ENCODE measurements at places on chromosomes 2 and 18. TPM values are rescaled to one million over a fixed set of nuclear protein-coding genes. Genes with fewer than 3 reads are reported as not detected.

GRCh38 chr2:107992069-107992468 lies 5.7 kb downstream of the SLC5A7 start:
- DNase-seq = no peak

- DNase-seq = no peak
These were observed 19.2 kb upstream of the ASB1 start for GRCh38 chr2:238407566-238407965.

- DNase-seq = no peak
These were observed 981 bp downstream of the RAMP1 start for GRCh38 chr2:237860273-237860935.

DNA sequence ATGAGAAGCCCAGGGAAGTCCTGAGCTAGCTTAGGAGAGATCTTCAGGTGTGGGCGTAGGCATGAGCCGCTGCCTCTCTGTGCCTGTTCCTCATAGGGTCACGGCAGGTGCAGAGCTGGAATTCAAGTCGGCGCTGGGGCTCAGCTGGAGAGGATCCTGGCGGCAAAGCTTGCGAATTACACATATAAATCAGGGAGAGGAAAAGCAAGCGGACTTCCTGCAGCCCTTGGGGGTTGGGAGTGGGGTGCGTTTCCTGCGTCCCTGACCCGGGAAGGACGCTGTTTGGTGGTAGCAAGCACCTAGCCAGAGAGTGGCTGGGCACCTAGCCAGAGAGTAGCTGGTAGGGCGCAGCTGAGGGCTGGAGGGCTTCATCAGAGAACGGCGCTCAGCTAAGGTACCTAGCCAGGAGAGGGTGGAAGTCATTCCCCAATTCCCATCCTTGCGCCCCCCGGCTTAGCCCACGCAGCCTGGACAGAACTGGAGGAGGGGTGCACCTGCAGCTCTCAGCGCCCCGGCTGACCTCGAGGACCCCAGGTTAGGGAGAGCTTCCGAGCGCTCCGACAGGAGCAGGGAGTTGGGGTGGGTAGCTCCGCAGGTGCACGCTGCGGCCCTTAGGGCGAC lies 459 bp upstream of the EFR3B start:
- no peak for DNase-seq

- no peak for DNase-seq
These were observed 241.6 kb upstream of the RAB6C start for GRCh38 chr2:129737660-129738527.

- no peak for DNase-seq
These were observed 65.6 kb upstream of the STON1 start for GRCh38 chr2:48464264-48464795.

GRCh38 chr2:106189325-106189724 lies 4.8 kb downstream of the UXS1 start:
- DNase-seq = no peak

DNA sequence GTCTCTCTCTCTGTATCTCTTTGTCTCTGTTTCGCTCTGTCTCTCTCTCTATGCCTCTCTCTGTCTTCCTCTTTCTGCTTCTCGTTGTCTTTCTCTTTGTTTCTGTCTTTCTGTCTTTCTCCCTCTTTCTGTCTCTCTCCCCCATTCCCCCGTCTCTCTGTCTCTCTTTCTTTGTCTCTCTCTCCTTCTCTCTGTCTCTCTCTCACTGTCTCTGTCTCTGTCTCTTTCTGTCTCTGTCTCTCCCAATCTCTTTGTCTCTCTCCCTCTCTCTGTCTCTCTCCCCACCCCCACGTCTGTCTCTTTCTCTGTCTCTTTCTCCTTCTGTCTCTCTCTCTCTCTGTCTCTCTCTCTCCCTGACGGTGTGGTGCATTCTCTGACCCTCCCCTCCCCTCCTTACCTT lies 71.9 kb upstream of the ZNF516 start:
- no peak for DNase-seq

DNA sequence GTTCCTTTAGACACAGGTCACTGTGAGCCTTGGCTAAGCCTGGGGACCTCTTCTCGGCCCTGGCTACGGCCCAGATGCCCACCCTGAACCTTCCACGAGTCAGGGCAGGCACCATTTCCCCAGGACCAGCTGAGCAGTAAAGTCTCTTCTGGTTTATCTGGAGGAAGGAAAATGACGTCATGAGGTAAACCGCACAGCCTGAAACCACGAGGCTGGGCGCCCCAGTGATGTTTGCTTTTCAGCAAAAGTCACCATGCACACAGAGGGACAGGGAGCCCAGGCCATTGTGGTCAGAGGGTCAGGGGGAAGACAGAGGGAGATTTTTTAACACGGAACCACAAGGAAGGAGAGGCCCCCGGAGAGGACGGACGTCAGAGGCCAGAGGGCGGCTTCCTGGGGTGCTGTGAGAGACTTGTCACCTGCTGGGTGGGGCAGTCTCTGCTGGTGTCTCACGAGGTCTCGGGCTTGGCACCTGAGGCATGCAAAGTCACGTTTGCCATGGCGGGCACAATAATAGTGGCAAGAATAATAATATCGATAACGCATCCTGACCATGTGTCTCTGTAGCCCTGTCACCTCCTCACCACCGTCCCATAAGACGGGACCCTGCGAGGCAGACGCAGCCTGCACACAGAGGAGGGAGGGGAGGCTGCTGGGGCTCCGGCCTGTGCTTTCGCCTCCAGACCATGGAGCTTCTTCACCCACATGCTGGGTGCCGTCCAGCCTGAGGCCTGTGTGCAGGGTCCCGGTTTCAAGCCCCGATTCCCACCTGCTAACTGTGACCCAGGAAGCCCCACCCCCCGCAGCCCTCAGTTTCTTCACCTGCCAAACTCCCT lies 33.2 kb upstream of the FOSL2 start:
- DNase-seq = peak; percentile 78

DNA sequence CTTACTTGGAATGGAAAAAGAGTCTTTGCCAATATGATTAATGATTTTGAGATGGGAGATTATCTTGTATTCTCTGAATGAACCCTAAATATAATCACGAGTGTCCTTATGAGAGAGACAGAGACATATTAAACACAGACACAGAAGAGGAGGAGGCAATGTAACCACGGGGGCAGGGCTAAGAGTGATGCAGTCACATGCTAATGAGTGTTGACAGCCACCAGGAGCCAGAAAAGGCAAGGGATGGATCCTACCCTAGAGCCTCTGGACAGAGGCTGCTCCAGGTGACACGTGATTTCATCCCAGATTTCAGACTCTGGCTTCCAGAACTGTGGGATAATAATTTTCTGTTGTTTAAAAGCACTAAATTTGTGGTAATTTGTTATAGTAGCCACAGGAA lies 679.6 kb downstream of the MBD2 start:
- no peak for DNase-seq

GRCh38 chr2:40325116-40325515 lies 126.8 kb downstream of the SLC8A1 start:
- no peak for DNase-seq

DNA sequence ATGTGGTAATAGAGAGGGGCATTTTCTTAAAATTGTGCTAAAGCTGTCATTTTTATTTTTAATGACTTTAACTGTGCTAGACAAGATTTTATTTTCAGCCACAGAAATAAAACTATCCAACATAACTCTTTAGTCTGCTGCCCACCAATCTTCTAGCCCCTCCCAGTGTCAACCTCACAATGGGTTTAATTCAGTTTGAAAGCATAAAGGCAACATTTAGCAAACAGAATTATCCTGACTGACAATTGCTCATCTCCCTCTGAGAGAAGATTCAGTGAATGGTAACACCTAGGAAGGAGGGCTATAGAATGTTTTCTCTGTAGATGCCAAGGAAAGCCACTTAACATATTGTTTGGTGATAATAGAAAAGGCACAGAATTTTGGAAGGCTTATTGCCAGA lies 5.2 kb downstream of the ERMN start:
- no peak for DNase-seq

DNA sequence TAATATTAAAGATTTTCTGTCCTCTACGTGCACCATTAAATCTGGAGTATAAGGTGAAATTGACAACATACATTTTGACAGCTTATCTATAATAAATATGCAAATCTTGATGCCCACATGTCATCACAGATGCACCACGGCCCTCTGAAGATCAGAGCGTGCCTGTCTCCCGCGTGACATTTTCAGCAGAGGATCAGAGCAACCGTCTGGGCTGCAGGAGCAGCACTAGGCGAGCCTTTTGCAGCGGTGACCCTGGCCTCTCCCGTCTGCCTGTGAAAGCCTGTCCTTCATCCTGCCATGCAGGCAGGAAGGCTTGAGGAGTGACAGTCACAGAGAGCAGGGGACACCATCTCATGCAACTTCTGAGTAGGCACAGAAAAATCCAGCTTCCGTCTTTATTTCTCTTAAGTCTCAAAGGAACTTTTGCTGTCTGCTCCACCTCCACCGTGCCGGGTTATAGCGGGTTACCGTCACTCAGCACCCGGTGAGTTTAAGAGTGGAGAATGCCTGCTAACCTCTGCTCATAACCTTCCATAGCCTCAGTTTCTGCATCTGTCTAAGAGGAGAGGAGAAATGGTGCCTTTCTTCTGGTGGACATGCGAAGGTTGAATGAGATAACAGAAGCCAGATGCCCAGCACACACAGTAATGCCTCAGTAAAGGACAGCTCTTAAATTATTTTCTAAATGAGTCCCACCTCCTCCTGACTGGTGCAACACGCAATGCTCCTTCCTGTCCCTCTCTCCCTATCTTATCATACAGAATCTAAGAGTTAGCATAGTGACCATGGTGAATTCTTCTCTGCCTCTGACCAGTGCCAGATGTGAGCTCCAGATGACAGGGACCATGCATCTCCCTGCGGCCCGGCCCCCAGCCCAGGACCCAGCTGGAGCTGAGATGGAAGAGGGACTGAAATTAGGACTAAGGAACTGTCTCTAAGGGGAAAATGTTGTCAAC lies 43.8 kb downstream of the CELF4 start:
- no peak for DNase-seq

GRCh38 chr18:26971409-26971808 lies 105.9 kb upstream of the AQP4 start:
- DNase-seq = peak; percentile 12

DNA sequence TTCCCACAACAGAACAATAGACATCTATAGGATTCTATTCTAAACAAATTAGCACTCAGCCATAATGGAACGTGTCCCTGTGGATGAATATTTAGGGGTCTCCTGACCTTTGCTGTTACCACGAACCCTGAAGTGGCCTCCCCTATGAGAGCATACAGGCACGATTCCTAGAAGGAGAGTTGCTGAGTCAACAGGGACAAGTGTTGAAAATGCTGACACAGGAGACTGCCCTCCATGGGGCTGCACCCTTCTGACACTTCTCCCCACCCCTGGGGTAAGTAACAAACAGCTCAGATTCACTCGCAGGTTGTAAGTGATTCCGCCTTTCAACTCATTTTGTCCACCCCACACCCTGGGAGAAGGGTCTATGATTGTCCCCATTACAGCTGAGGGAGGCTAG lies 14.1 kb upstream of the STK25 start:
- DNase-seq = no peak

DNA sequence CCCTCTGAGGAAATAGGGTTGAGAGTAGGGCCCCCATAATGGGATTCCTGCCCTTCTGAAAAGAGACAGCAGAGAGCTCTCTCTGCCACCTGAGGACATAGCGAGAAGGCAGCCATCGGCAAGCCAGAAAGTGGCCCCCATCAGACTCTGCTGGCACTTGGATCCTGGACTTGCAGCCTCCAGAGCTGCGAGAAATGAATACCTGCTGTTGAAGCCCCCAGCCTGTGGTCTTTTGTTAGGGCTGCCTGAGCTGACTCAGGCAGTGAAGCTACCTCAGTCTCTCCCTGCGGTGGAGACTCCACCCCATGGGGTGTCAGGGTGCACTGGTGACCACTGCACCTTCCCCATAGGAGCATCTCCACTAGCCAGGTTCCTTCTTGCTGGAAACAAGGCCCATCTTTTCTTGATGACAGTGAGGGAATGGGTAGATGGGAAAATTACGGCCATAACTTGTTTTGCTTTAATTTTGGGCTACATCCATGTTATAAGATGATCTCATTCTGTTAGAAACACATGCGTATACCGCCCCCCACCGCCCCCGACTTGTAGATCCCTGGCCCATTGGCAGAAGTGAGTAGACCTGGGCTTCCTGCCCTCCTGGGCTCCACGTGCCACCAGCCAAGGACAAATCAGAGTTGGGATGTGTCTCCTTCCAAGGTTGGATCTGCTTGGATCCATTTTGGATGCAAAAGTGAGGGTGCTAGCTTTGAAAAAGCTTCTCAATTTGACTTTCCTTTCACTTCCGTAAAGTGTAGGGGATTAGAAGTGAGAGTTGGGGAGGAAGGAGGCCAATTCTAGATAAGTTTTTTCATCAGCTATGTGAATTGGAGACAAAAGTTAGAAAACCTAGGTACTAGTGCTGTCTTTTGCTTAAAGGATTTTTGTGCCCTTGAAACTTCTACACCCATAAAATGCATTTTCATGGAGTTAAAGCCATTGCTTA lies 42.9 kb downstream of the NCK2 start:
- DNase-seq = no peak

DNA sequence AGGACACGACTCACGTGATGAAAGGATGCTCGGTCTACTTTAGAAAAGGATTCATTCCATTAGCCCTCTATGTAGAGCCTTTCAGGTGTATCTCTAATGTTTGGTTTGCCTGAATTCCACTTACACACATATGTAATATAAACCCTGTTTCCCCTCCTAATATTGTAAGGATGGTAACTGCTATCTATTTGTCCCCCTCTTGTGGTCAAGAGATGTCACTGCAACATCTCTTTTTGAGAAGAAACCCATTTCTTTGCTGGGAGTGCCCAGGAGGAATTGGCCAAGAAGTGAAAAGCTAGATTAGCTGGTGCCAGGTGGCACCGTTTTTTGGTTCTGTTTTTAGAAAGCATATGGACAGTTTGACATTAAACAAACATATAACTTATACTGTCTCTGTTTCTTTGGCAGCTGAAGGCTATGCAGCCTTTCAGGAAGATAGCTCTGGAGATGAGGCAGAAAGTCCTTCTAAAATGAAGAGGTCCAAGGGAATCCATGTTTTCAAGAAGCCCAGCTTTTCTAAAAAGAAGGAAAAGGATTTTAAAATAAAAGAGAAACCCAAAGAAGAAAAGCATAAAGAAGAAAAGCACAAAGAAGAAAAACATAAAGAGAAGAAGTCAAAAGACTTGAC lies 41.2 kb downstream of the RALBP1 start:
- peak; percentile 14 for DNase-seq

- no peak for DNase-seq
These were observed 104.6 kb downstream of the VIT start for GRCh38 chr2:36801088-36801487.

- no peak for DNase-seq
These were observed 239.1 kb upstream of the SLC14A2 start for GRCh38 chr18:45376193-45376592.

- DNase-seq = no peak
These were observed 257.8 kb upstream of the STON1 start for GRCh38 chr2:48272199-48272598.

NT5C1B gene
- total RNA-seq = not detected

AQP4 gene
- total RNA-seq = 0.22 TPM

GAREM2 gene
- 2.2 TPM for total RNA-seq

MOGAT1 gene
- total RNA-seq = not detected

TUBB8B gene
- total RNA-seq = not detected

TTLL4 gene
- 27.4 TPM for total RNA-seq

ZAP70 gene
- 0.73 TPM for total RNA-seq

GCFC2 gene
- 12.3 TPM for total RNA-seq

MALL gene
- 0.36 TPM for total RNA-seq

SLC14A1 gene
- not detected for total RNA-seq

CXCR1 gene
- total RNA-seq = not detected

FER1L5 gene
- 0.19 TPM for total RNA-seq

CCDC68 gene
- total RNA-seq = 2.2 TPM

KCNJ13 gene
- not detected for total RNA-seq

All from astrocyte (in vitro differentiated cells and primary cell).